ENCODE measurements at places on chromosomes 3 and 15. TPM values are rescaled to one million over a fixed set of nuclear protein-coding genes. Genes with fewer than 3 reads are reported as not detected.

The CTSH gene
- total RNA-seq, result 4.9 TPM

The LRRC2 gene
- total RNA-seq, result 2.4 TPM

DNA sequence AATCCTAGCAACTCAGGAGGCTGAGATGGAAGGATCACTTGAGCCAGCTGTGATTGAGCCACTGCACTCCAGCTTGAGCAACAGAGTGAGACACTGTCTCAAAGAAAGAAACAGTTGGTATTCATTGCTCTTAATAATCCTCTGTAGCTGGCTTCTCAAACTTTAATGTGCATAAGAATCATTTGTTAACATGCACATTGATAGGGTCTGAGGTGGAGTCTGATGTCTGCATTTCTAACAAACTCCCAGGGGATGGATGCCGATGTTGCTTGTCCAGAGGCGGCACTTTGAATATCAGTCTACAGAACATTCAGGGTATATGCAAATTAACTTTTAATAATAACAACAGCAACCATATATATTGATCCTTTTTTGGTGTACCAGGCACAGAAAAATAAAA lies 39.9 kb downstream of the NKIRAS1 start:
- no peak for DNase-seq

The TNNC1 gene
- total RNA-seq, result 0.41 TPM

- no peak for DNase-seq
Measured at GRCh38 chr3:23283625-23284024, 80.5 kb downstream of the UBE2E2 start.

GRCh38 chr15:31333820-31334219 lies 7.2 kb downstream of the KLF13 start:
- no peak for DNase-seq

- no peak for DNase-seq
Measured at GRCh38 chr3:183081459-183082183, 17.7 kb downstream of the MCCC1 start.

DNA sequence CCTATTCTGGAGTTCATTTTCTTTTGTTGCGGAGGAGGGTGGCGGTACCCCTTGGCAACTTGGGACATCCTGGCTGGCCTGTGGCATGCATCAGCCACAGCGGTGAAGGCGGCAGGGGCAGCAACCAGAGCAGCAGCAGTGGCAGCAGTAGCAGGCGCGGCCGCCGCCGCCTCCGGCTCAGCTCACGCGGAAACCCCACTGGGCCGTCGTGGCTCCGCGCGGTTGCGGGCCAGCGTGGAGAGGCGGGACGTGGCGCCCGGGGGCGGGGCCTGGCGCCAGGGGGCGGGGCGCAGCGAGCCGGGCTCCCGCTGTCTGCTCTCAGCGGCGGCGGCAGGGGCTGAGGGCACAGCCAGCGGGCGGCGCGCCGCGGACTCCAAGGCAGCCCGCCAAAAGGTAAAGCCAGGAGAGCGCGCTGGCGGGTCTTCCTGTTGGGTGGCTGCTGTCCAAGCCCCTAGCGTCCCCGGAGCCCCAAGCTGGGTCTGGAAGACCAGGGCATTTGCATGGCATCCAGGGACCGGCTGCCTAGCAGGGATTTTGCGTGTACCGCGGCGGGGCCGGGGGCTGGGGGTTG lies 334.4 kb upstream of the THRB start:
- DNase-seq, result peak; percentile 81
